ENCODE measurements at places on chromosomes 5 and 9.

GRCh38 chr5:127766676-127767335, 63.6 kb downstream of the CCDC192 start:
- DNase-seq: no peak

- DNase-seq: no peak
Measured at GRCh38 chr5:5066276-5067186, 73.6 kb upstream of the ADAMTS16 start.

DNA sequence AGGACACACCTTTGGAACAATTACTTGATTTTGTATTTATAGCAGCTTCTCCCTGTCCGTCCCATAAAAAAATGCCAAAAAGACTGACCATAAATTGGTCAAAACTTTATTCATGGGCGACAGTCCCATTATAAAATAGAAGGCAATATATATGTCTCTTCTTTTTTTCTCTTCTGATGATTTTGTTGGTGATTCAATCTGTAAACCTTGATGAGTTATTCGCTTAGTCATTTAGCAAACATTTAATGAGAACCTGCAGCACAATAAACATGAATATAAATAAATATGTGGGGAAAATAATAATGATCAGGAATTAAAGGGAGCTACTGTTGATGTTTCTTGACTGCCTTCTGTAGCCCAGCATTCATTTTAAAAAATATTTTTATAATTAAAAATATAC, 356.4 kb upstream of the ACTBL2 start:
- DNase-seq: no peak

GRCh38 chr5:119578937-119579336, 50.4 kb upstream of the FAM170A start:
- peak; percentile 26 for DNase-seq

GRCh38 chr5:170445936-170446335, 56.8 kb upstream of the KCNMB1 start:
- DNase-seq: no peak

- DNase-seq: no peak
Measured at GRCh38 chr5:172079876-172080275, 73.4 kb upstream of the FBXW11 start.

DNA sequence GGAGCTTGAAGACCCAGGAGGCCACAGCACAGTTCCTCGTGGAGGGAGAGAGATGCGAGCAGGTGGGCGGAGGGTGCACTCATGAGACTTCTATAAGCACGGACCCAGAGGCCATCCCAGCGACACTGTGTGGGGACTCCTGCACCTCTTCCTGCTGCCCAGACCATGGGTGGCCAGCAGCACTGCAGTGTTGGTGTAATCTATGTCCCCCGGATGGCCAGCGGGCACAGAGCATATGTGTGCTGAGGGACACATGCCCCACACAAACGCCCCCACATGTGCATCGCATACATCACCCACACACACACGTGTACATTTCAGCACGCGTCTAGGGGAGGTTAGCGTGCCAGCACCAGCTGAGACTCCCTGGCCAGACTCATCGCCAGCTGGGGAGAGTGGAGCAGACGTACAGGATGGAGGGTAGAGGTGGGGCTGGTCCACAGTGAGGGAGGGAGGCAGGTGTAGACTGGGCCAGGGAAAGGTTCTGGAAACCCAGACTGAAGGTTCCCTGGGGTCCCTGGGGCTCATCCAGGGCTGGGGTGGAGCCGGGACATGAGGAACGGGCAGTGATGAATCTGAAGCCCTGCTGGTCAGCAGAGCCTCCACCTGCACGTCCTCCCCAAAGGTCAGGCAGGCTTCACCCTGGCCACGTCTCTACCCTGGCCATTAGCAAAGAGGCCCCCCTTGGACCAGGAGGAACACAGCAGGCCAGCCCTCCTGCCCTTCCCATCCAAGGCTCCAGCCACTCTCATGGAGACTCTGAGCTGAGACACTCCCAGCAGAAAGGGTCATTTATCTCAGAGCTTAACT, 27.6 kb downstream of the ADAMTS2 start:
- DNase-seq: no peak

DNA sequence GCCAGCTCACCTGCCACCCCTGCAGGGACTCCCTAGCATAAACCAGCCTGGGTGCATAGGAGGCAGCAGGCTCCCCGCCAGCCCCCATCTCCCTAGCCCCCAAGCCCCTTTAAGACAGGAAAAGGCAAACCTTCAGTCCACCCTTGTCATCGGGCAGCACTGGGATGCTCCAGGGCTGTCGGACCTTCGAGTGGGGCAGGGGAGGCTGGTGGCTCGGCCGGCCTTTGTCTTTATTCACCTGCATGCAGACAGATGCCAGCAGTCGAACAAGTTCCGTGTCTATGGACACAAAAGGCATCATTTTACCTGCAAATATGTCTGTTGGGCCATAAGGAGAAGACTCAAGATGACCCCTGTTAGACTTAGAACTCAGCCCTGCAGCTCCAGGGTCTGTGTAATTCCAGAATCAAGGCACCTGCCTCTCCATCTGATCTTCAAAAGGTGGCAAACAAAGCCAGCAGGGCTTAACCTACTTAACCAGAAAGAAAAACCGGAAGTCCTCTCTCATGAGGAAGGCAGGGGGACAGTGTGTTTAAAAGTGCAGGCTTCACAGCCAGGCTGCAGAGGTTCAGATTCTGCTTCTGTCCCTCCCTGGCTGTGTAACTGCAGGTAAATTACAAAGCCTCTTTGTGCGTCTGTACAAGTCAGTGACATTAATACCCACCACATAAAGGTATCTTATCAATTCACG, 16.2 kb downstream of the ANKS6 start:
- no peak for DNase-seq

GRCh38 chr5:146971401-146971800, 92.8 kb upstream of the PPP2R2B start:
- DNase-seq: no peak

GRCh38 chr5:145912019-145912418, 24.4 kb upstream of the SH3RF2 start:
- no peak for DNase-seq

DNA sequence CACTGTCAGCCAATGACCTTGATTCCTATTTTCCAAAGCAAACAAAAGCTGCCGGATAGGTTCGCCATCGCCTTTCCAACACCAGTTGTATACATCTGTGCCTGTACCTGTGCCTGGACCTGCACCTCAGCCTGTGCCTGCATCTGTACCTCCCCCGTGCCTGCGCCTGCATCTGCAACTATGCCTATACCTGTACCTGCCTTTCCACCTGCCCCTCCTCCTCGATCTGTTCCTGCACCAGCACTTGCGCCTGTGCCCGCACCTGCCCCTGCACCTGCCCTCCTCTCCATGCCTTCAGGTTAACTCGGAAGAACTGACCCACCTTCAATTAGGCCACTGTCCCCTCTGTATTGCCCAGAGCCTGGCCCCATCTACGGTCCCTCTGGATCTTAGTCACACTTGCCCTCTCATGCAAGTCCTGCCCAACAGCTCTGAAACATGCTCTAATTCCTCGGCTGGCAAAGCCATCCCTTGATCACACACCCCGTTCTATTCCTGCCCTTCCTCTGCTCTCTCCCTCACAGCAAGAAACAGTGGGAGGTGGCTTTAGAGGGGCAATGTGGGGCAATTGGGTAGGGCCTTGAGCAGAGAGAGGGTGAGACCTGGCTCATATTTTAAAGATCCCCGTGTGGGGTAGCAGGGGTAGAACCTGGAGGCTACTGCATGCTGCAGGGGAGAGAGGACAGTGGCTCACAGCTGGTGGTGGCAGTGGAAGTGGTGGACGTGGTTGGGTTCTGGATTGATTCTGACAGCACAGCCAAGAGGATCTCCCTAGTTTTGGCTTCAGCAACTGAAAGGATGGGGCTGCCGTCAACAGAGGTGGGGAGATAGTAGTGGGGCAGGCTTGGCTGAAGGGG, 59.6 kb upstream of the PHYKPL start:
- DNase-seq: no peak
